ENCODE measurements at places on chromosomes 7 and 10.

DNA sequence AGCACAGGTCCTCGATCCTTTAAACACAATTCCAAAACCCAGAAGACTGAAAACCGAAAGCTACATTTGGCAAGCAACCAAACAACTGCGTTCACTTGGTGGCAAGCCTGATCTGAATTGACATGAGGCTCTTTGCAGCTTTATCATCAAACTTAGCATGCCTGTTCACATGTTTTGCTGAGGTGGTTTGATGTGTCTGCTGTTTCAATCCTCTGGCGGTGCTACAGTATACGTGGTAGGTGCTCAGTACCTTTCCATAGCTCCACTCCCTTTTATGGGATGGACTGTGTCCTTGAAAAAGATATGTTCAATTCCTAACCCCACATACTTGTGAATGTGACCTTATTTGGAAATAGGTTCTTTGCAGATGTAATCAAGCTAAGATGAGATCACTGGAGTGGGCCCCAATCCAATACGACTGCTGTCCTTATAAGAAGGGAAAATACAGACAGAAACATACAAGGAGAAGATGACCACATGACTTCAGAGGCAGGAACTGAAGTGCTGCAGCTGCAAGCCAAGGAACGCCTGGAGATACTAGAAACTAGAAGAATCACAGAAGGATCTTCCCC is 33.4 kb downstream of the CCDC6 start:
- no peak for DNase-seq

DNA sequence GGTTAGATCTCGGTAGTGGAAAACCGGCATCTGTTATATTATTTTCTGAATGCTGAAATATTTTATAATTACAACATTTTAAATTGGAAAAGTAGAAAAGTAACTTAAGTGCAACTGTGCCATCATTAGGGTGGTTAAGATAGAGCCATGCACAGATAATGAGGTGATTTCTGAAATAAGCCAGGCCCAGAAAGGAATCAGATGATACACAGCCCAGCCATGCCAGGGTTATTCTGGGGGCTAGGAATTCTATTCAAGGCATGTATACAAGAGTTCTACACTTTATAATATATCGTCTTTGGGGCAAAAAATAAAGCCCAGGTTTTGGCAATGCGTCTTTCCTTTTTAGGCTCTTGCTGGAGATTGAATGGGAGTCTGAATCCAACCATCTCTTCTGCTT is 128.7 kb downstream of the ITGB8 start:
- DNase-seq = no peak

GRCh38 chr10:102072673-102073527 is 7.8 kb downstream of the HPS6 start:
- DNase-seq = peak; percentile 62

- DNase-seq = no peak
Observed at GRCh38 chr7:26627891-26628341, 236.5 kb downstream of the SKAP2 start.

DNA sequence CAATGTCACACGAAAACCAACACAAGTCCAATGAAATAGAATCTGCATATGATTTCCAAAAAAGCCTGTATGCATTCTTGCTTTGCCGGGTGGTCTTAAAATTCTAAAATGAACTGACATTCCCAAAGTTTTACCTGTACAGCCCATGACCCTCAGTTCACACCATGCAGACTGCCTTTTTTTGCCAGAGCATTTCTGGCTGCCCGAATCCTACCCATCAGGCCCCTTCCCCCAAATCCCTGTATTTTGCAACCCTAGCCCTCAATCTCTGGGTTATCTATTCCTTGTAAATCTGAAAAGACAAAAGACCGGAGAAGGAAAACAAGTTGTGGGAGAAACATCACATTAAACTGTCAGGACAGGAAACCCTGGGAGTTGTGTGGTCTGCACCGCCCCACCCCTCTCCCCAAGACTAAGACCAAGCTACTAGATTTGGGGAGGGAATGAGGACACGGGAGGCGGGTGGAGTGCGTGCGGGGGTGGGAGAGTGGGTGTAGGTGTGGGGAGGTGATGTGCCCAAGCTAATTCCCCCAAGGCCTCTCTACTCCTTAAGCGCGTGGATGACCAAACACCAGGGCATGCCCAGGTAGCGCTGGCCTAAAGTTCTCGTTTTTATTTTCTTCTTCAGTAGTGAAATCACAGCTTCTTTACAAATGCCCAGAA is 1.4 kb downstream of the JCAD start:
- DNase-seq = no peak

DNA sequence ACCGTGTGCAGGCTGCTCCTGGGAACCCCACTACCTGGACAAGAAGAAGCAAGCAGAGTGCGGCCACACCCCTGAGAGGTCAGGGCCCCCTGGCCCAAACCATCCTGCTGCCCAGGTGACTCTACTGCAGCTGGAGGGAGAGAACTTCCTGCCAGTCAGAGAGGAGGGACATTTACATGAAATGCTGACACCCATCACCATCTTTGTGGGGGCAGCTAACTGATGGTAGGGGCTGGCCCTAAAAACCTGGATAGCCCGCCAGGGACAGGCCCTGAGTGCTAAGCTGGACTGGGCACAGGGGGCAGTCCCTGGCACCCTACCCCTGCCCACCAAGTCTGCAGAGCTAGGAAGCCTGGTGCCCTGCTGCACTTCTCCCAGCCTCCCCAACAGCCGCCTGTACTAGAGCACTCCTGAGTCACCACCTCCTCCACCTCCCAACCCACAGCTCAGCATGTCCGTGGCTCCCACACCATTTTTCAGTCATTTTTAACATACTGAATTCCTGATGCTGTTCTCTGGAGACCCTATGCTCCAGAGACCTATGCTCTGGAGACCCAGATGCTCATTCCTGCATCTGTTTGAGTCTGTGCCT is 27.5 kb downstream of the DPCD start:
- no peak for DNase-seq

GRCh38 chr7:96284835-96285234 is 37.1 kb downstream of the SLC25A13 start:
- no peak for DNase-seq

DNA sequence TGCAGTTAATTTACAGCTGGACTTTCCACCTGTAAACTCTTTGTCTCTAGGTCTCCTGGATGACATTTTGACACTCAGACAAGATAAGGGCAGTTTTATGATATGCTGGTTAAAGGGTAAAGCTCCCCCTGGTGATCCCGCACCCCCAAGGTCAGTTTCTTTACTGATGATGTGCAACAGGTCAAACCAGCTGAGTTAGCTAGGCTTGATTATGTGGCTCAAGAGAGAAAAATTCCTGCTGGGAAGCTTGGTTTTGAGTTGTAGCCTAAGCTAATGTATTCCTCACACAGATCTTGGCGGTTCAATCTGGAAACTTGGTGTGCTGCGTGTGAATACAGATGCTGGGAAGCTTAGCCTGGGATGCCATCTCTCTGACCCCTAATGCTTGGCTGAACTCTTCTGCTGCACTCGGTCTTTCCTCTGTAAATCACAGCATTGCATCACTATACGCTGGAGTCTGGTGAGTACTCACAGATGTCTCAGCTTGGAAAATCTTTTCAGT is 11.4 kb upstream of the AKR1D1 start:
- no peak for DNase-seq

GRCh38 chr10:17021656-17022465 is 107.8 kb downstream of the CUBN start:
- no peak for DNase-seq

DNA sequence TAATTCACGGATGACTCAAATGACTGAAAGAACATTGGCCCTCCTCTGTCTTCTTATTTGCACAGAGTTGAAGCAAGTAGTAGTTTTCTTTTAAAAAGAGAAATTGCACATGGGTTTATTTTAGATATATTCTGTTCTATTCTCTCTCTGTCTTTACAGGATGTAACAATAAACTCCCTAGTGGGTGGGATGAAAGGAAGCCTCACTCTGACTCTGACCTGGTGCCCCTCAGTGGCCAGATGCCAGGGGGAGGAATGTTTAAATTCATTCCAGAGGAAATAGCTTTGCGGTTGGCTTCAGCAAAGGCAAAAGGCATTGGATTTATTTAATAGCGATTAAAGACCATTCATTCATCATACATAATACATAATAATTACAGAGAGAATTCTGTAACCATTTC is 156.4 kb upstream of the MTPN start:
- no peak for DNase-seq

GRCh38 chr7:1725199-1725690 is 55.2 kb downstream of the ELFN1 start:
- no peak for DNase-seq

- no peak for DNase-seq
Observed at GRCh38 chr10:88499569-88500470, 83.3 kb downstream of the RNLS start.

- no peak for DNase-seq
Observed at GRCh38 chr10:78450239-78450638, 416.6 kb downstream of the RPS24 start.

GRCh38 chr10:24496906-24497305 is 226.8 kb downstream of the ARHGAP21 start:
- DNase-seq = no peak

- DNase-seq = no peak
Observed at GRCh38 chr7:133869556-133869955, 257.6 kb upstream of the LRGUK start.

DNA sequence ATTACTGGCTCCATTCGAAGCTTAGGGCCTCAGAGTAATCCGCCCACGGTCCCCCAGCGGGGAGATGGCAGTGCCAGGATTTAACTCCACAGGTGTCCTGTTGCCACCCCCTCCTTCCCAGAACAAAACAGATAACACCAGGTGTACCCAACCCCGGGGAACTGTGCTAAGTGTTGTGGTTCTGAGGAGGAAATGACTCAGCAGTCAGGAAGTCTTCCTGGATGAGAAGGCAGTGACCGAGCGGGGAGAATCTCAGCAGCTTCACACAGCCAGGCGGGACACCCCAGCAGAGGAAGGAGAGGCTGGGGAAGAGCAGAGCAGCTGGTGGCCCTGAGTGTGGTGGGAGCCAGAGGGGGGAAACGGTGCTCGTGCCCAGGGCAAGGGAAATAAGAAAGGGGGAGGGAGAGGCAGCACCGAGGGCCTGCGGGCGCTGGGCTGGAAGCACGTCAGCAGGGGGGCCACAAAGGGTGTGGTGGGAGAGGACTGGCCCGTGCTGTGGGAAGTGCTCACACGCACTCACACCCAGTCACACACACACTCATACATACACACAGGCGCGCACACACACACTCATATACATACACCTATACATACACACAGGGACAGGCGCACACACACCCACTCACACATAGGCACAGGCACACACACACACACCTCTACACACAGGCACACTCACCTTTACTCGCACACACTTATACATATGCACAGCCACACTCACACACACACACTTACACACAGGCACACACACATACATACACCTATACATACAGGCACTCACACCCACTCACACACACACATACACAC is 59.8 kb upstream of the CHST15 start:
- DNase-seq = peak; percentile 2

GRCh38 chr10:94240491-94240890 is 122.2 kb downstream of the NOC3L start:
- no peak for DNase-seq

- DNase-seq = no peak
Observed at GRCh38 chr10:79116801-79117723, 48.3 kb downstream of the ZMIZ1 start.

DNA sequence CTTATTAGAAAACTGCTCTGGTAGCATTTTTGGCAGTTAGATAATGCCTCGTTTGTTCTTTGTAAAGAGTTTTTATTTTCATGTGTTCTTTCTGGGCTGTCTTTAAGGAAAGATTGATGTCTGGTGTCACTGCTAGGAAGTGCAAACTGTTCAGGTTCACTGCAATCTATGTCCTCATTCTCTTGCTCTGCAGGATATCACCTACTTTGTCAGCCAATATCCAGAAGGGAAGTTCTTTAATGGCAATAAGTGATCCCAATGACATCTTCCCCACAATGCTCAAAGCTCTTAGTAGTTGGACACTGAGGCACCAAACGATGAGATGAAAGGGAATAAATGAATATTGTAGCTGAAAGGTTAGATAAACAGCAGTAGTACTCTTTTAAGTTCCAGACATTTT is 115.1 kb downstream of the AGMO start:
- DNase-seq = no peak
